ENCODE measurements at places on chromosomes 1 and 21. TPM values are rescaled to one million over a fixed set of nuclear protein-coding genes. Genes with fewer than 3 reads are reported as not detected.

The IL20 gene
- 0.10 TPM for total RNA-seq

The SPRR3 gene
- not detected for total RNA-seq

The KLHDC9 gene
- total RNA-seq = 2.1 TPM

The TIE1 gene
- total RNA-seq = not detected

The OPTC gene
- total RNA-seq = not detected

The FNBP1L gene
- total RNA-seq = 26.6 TPM

The SLC35F3 gene
- total RNA-seq = 5.3 TPM

The OR2T8 gene
- not detected for total RNA-seq

The HOOK1 gene
- total RNA-seq = 0.16 TPM

The PAPPA2 gene
- total RNA-seq = 0.02 TPM

The DNM3 gene
- total RNA-seq = 0.54 TPM

The REN gene
- total RNA-seq = not detected

The ANKRD34A gene
- total RNA-seq = 0.23 TPM

The SLC19A2 gene
- total RNA-seq = 31.7 TPM

The CLDN17 gene
- total RNA-seq = not detected

The AK5 gene
- total RNA-seq = 6.4 TPM

The AMY1B gene
- not detected for total RNA-seq
